Left ventricle myocardium inferior (tissue), 1 donor: ENCODE measurements at places on chromosomes 11 and 22.
A peak's percentile ranks its signal among the peaks of the same experiment; 100 is the strongest.

GRCh38 chr22:30265823-30266444, 717 bp downstream of the OSM start:
- H3K4me1 ChIP-seq, result peaks cover 6% of the 10 kb centered on the region
- peak; percentile 65 for DNase-seq
- H3K4me3 ChIP-seq, result peak overlapping the region; percentile 44
- H3K27me3 ChIP-seq, result peaks cover 50% of the 10 kb centered on the region
- peak overlapping the region; percentile 57 for H3K27ac ChIP-seq

DNA sequence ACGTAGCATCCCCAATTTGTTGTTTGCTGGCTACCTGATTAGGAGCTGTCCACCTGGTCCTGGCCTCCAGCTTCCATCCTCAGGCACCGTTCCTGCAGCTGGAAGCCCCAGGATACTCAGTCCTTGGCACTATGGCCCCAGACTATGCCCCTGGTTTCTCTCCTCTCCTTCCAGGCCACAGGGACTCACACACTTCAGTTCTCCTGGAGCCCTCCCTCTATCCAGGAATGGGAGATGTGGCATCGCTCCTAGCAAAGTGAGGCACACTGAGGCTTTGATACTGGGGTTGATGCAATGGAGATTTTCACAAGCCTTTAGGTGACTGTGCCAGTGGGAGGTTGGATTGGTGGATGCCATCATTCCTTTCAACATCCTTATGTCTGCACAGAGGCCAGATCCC, 142.8 kb upstream of the B3GAT1 start:
- peaks cover 47% of the 10 kb centered on the region for H3K27me3 ChIP-seq
- H3K4me3 ChIP-seq, result no peak overlapping the region
- no peaks in the 10 kb centered on the region for H3K36me3 ChIP-seq
- H3K27ac ChIP-seq, result no peak overlapping the region

GRCh38 chr11:106917973-106918372, 100.3 kb downstream of the GUCY1A2 start:
- no peak overlapping the region for H3K27ac ChIP-seq
- DNase-seq, result no peak
- H3K27me3 ChIP-seq, result no peaks in the 10 kb centered on the region
- H3K36me3 ChIP-seq, result no peaks in the 10 kb centered on the region
- no peak overlapping the region for H3K4me3 ChIP-seq
- H3K4me1 ChIP-seq, result no peaks in the 10 kb centered on the region

DNA sequence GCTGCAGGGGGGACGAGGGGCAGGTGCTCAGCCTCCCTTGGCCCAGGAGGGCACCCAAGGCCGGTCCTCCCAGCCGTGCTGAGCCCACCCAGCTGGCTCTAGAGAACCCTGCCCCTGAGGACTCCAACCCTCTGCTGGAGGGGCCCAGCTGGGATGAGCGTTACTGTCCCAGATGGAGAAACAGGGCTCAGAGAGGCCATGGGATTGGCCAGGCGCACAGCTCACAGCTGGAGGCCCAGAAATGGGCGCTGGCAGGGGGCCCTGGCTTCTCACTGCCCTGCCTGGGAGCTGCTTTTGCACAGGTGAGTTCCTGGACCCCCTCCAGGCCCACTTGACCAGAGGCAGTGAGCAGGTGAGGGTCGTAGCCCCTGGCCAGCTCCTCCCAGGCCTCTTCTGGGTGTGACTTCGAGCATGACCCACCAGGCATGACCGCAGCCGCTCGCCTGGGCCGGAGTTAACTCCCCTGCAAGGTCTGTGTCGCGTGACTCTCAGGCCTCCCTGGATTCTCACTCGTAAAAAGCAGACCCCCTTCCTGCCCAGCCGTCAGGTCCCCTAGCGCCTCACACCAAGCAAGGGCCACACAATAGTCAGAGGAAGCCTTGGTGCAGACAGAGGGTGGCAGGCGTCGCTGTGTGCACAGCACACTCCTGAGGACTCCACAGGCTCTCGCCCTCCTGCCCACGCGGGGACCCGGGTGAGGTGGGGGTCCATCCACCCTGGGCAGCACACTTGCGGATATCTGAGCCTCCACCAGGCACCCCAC, 19.7 kb upstream of the IL17REL start:
- no peak overlapping the region for H3K27ac ChIP-seq
- no peaks in the 10 kb centered on the region for H3K36me3 ChIP-seq
- DNase-seq, result no peak
- peaks cover 76% of the 10 kb centered on the region for H3K27me3 ChIP-seq
- H3K4me1 ChIP-seq, result peaks cover 9% of the 10 kb centered on the region

- H3K27ac ChIP-seq, result no peak overlapping the region
- H3K36me3 ChIP-seq, result no peaks in the 10 kb centered on the region
- no peaks in the 10 kb centered on the region for H3K27me3 ChIP-seq
- no peak for DNase-seq
- peaks cover 29% of the 10 kb centered on the region for H3K4me1 ChIP-seq
These were observed 30.7 kb upstream of the USP47 start for GRCh38 chr11:11810764-11811726.

DNA sequence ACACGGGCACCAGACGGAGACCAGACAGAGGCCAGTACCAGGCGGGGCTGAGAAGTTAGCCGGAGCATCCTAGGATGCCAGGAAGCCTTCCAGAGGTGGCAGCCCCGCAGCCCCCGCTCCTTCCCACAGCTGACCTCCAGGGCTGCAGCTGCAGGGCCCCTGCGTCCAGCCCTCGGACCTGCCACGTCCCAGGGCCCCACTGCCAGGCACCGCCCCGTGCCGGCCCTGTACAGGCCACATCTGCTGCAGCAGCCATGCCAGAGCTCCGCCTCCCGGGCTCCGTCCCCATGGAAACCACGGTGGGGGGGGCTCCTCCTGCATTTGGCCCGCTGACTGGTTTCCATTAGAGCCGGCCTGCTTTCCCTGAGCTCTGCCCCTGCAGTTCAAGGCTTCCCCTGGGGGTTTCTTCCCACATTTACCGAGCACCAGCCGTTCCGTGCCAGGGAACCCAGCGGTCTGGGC, 62.5 kb upstream of the PPARA start:
- no peaks in the 10 kb centered on the region for H3K27me3 ChIP-seq
- peak; percentile 93 for DNase-seq
- H3K4me3 ChIP-seq, result peak overlapping the region; percentile 96
- H3K36me3 ChIP-seq, result peaks cover 38% of the 10 kb centered on the region
- peaks cover 100% of the 10 kb centered on the region for H3K4me1 ChIP-seq
- peak overlapping the region; percentile 100 for H3K27ac ChIP-seq

- peak overlapping the region; percentile 89 for H3K4me3 ChIP-seq
- no peaks in the 10 kb centered on the region for H3K27me3 ChIP-seq
- no peaks in the 10 kb centered on the region for H3K36me3 ChIP-seq
- H3K4me1 ChIP-seq, result peaks cover 78% of the 10 kb centered on the region
- peak overlapping the region; percentile 92 for H3K27ac ChIP-seq
These were observed 682 bp downstream of the LARGE1 start for GRCh38 chr22:33919391-33920196.

DNA sequence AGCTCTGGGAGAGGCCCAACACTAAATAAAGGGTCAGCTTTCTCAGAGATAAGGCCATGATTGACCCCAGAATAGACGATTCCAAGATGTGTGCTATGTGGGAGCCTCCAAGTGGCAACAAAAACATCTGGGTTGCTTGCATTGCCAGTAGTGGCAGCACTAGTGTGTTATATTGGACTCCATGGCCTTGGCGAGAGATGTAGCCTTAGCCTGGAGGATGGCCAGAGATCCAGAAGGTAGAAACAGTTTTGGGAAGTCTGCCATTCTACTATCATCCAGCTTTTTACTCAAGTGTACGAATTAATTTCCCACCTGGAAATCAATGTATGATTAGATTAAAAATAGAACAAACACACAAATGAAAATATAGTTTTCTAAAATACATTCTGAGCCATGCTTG, 3.0 kb downstream of the OR8D4 start:
- no peak overlapping the region for H3K4me3 ChIP-seq
- DNase-seq, result no peak
- no peaks in the 10 kb centered on the region for H3K4me1 ChIP-seq
- H3K27ac ChIP-seq, result no peak overlapping the region
- no peaks in the 10 kb centered on the region for H3K36me3 ChIP-seq
- H3K27me3 ChIP-seq, result no peaks in the 10 kb centered on the region

GRCh38 chr11:118462178-118462577, 25.9 kb downstream of the KMT2A start:
- no peak for DNase-seq
- H3K27me3 ChIP-seq, result no peaks in the 10 kb centered on the region
- H3K36me3 ChIP-seq, result no peaks in the 10 kb centered on the region
- no peak overlapping the region for H3K4me3 ChIP-seq
- H3K4me1 ChIP-seq, result peaks cover 22% of the 10 kb centered on the region

DNA sequence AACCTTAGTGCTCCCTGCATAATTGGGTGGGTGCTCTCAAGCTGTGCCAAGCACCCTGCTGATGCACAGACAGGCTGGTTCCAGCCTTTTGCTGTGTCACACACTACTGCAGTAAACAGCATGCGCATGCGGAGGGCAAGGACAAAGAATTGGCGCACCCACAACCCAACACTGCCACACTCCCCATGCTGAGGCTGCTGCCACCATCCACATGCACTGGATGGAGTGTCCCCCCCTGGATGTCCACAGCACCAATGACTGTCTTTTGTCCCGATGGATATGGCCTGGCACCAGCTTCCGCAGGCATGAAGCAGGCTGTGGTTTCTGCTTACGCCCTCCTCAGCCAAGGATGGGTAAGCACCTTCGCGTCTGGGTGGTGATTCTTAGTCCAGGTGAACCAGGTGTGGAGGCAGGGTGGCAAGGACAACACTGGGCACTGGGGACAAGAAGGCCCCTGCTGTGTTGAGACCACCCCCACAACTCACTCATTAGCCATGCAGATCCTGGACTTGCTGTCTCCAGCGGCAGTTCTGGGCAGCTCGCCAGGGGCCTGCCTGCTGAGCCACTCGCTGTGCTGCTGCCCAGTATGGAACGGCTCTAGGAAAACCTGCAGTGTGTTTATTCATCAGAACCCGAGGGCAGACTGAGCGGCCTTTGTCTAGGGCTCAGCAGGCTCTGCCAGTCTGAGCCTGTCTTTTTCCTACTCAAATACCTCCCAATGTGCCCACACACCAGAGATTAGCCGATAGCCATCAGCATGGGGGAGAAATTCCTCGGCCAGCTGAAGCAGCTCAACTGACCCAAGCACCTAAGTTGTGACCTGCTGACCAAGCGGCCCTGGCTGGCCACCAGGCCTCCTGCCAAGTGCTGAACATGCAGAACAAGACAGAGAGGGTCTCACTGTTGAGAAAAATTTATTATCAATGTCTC, 8.2 kb upstream of the NAP1L4 start:
- peaks cover 26% of the 10 kb centered on the region for H3K4me1 ChIP-seq
- H3K27ac ChIP-seq, result peak overlapping the region; percentile 80
- no peak overlapping the region for H3K4me3 ChIP-seq
- peak; percentile 79 for DNase-seq
- H3K27me3 ChIP-seq, result no peaks in the 10 kb centered on the region
- H3K36me3 ChIP-seq, result peaks cover 58% of the 10 kb centered on the region

GRCh38 chr11:69801513-69802335, 17.5 kb downstream of the FGF3 start:
- no peak overlapping the region for H3K4me3 ChIP-seq
- peaks cover 5% of the 10 kb centered on the region for H3K4me1 ChIP-seq
- no peak overlapping the region for H3K27ac ChIP-seq
- no peak for DNase-seq
- H3K27me3 ChIP-seq, result peaks cover 5% of the 10 kb centered on the region
- no peaks in the 10 kb centered on the region for H3K36me3 ChIP-seq

- peaks cover 34% of the 10 kb centered on the region for H3K36me3 ChIP-seq
- H3K27me3 ChIP-seq, result no peaks in the 10 kb centered on the region
- peak overlapping the region; percentile 94 for H3K27ac ChIP-seq
- H3K4me1 ChIP-seq, result peaks cover 63% of the 10 kb centered on the region
- H3K4me3 ChIP-seq, result peak overlapping the region; percentile 88
These were observed 836 bp upstream of the RBM4 start for GRCh38 chr11:66637557-66638176.

- H3K36me3 ChIP-seq, result peaks cover 7% of the 10 kb centered on the region
- H3K27ac ChIP-seq, result no peak overlapping the region
- no peak for DNase-seq
- no peak overlapping the region for H3K4me3 ChIP-seq
- no peaks in the 10 kb centered on the region for H3K27me3 ChIP-seq
- H3K4me1 ChIP-seq, result no peaks in the 10 kb centered on the region
These were observed 29.4 kb upstream of the PACSIN2 start for GRCh38 chr22:43044290-43044712.

DNA sequence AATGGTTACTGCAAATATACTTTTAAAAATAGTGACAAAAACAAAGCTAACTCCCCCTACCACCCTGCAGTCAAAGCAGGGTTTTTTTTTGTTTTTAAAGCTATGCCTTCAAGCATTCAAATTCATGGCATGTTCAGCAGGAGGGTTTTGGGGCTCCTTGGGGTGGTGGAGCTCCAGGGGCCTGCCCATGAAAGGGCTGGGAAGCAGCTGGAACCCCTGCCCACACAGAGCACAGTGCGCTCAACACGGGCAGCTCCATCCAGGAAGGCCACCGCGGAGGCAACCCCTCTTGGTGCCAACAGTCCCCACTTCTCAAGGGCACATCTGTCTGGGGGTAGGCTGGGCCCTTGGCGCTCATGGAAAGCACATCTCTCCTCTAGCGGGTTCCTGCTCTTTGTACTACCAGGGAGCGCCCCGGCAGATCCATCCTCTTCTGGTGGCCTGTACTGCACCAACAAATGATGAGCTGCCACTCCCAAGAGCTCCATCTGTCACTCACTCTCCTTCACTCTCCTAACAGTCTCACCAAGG, 16.6 kb upstream of the PHLDA2 start:
- peak overlapping the region; percentile 49 for H3K4me3 ChIP-seq
- H3K27ac ChIP-seq, result peak overlapping the region; percentile 72
- H3K27me3 ChIP-seq, result no peaks in the 10 kb centered on the region
- H3K36me3 ChIP-seq, result peaks cover 38% of the 10 kb centered on the region

DNA sequence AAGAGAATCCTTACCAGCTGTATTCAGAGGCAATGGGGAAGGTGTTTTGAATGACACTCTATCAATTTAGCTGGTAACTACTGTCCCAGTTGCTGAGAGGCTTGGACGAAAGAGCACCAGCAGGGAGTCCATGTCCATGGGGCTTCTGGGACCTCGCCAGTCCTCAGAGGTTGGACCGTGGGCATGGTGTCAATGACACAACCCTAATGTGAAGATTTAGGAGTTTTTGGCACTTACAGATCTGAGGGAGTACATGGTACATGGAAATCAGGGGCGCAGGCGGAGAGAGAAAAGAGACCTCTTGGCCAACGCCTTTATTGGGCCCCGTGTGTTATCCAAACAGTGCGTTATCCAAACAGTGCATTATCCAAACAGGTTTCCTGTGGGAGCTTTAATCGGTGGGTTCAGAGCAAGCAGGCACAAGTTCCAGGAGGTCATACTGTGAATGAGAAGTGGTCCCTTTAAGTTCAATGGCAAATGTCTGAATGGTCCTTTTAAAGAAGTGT, 169.1 kb upstream of the B3GAT1 start:
- H3K36me3 ChIP-seq, result no peaks in the 10 kb centered on the region
- H3K27ac ChIP-seq, result no peak overlapping the region
- no peak for DNase-seq
- peaks cover 24% of the 10 kb centered on the region for H3K4me1 ChIP-seq
